ENCODE measurements at places on chromosomes 3 and 15.

DNA sequence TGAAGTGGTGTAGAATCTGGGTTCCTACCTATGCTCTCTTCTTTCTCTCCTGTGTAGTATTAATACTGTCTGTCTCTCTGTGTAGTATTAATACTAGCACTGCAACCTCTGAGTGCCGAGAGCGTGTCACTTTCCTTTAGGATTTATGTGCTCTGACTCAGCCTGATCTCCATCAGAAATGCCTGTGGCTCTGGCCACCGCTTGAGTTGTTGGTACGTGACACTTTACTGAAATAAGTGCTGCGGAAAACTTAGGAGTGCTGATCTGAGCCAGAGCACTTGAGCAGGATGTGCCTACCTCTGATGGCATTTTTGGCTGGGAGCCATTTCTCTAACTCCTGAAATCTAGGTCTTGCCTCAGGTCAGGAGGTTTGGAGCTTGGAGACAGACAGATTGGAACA lies 807.4 kb downstream of the SQOR start:
- DNase-seq = no peak

DNA sequence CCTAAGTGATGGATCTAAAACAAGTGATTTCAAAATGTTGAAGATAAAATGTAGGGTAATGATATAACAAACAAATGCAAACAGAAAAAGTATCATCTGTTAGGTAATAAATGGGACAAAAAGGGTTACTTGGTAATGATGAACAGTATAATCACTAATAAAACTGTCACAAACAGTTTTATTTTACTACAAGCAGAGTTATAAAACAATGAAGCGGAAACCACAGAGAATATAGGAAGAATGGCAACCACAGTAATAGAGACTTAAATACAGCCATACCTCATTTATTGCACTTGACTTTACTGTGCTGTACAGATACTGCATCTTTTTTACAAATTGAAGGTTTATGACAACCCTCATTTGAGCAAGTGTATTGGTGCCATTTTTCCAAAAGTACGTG lies 52.8 kb downstream of the HERC1 start:
- no peak for DNase-seq

DNA sequence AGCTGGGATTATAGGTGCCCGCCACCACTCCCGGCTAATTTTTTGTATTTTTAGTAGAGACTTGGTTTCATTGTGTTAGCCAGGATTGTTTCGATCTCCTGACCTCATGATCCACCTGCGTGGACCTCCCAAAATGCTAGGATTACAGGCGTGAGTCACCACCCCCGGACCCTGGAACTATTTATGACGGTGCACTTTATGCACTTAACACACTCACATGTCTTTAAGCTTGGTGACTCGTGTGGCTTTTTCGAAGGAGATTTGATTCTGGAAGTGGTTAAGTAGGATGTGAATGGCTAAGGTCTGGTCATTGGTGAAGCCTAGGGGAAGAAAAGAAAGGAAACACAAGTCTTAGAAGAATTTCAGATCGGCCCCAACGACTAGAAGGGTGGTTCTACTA lies 20.3 kb downstream of the BBS4 start:
- DNase-seq = no peak

DNA sequence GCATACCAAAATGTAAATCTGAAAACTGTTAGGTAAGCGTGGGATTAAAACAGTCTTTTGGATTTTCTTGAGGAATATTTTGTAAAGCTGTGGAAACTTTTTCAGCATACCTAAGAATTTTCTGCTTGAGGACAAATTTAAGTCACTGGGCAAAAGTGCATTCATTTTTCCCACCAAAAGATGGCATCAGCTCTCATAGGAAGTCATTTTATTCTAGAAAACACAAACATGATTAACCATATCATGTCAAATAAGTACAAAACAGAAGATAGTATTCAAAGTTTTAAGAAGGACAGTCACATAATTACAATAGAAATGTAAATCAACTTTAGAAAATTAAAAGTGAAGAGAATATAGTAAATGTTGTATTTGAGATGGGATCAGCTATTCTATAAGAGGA lies 63.5 kb downstream of the SLC49A4 start:
- no peak for DNase-seq

GRCh38 chr3:113231827-113232253 lies 20.5 kb downstream of the BOC start:
- no peak for DNase-seq

All from endothelial cell (in vitro differentiated cells).